SHP77 treated with DMSO at 0.1 percent for 48 hours (cell line): ENCODE measurements at places on chromosomes 4 and X.

DNA sequence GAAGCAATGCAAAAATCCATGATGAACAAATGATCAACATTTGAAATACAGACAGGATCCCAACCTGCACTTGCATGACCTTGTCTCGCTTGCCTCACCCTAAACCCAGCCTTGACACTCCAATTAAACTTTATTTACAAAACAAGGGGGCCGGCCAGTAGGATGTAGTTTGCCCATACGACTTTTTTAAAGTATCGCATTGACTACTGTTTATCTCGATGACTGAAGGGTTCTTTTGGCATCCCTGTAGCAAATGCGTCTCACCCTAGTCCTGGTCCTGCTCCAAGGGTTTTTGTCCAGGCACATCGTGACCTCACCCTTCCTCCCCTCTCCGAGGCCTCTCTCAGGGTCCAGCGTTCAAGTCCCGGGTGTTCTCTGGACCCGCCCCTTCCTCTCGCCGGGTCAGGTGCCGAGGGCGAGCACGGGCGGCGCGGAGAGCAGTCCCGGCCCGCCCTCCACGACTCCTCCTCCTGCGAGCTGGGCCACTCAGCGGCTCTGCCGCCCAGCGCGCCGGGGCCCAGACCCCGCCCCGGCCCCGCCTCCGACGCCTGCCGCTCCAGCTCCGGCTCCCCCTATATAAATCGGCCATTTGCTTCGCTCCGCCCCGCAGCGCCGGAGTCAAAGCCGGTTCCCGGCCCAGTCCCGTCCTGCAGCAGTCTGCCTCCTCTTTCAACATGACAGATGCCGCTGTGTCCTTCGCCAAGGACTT, at the start of gene SLC25A5:
SLC25A5 (plus strand) TSS at position 603 of the 709 bp plus-strand sequence; CDS start at position 675, 72 bp downstream.
- DNase-seq = peak; percentile 40

- no peak for DNase-seq
These were observed 57.2 kb upstream of the BEX4 start for GRCh38 chrX:103157496-103158316.

DNA sequence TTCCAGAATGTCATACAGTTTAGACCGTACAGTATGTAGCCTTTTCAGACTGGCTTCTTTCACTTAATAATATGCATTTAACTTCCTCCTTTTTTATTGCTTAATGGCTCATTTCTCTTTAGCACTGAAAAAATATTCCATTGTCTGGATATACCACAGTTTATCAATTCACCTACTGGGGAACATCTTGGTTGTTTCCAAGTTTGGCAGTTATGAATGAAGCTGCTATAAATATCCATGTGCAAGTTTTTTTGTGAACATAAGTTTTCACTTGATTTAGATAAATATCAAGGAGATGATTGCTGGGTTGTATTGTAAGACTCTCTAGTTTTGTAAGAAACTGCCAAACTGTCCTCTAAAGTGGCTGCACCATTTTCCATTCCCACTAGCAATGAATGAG, 375.5 kb downstream of the PCDH18 start:
- DNase-seq = no peak

GRCh38 chr4:41256131-41256739, 493 bp upstream of the UCHL1 start:
- peak; percentile 2 for DNase-seq

DNA sequence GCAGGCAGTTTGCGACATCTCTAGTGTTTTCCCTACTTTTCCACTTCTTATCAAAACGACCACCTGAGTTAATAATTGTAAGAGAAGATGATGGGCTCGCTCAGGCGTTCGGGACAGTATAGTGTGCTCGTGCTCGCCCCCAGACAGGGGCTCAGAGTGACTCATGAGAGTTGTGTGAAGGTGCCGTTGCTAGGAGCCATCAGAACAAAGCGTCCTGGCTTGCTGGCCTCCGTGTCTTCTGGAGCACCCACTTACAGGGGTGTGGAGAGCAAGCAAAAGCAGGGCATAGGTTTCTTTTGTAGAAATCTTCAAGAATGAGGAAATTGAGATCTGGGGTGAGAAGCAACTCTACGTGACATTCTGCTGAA, 73.0 kb upstream of the ADGRG2 start:
- DNase-seq = no peak
